NCI-H1092 treated with DMSO at 0.1 percent for 48 hours (cell line): ENCODE measurements at places on chromosomes 13 and 19.

GRCh38 chr19:41638641-41639081, 11.8 kb upstream of the CEACAM4 start:
- DNase-seq, result no peak

DNA sequence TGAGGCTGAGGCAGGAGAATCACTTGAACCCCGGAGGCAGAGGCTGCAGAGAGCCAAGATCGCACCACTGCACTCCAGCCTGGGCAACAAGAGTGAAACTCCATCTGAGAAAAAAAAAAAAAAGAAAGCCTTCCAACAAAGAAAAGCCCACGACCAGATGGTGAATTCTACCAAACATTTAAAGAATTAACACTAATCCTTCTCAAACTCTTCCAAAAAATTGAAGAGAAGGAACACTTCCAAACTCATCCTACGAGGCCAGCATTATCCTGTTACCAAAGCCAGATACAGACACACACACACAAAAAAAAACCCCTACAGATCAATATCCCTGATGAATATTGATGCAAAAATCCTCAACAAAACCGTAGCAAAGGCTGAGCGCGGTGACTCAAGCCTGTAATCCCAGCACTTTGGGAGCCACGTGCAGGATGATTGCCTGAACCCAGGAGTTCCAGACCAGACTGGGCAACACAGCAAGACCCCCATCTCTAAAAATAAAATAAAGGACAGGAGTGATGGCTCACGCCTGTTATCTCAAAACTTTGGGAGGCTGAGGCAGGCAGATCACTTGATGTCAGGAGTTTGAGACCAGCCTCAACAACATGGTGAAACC, 6.2 kb upstream of the EVI5L start:
- no peak for DNase-seq

DNA sequence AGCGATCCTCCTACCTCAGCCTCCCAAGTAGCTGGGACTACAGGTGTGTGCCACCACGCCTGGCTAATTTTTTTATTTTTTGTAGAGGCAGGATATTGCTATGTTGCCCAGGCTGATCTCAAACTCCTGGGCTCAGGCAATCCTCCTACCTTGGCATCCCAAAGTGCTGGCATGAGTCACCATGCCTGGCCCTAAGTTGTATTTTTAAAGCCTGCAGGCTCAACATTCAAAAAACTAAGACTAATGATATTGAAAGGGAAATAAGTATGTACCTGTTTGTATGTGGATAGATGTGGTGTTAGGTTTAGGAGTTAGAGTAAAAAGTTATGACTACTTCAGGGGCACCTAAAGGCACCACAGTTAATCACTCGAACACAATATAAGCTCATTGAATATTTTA, 5.4 kb upstream of the IPO5 start:
- DNase-seq, result no peak

DNA sequence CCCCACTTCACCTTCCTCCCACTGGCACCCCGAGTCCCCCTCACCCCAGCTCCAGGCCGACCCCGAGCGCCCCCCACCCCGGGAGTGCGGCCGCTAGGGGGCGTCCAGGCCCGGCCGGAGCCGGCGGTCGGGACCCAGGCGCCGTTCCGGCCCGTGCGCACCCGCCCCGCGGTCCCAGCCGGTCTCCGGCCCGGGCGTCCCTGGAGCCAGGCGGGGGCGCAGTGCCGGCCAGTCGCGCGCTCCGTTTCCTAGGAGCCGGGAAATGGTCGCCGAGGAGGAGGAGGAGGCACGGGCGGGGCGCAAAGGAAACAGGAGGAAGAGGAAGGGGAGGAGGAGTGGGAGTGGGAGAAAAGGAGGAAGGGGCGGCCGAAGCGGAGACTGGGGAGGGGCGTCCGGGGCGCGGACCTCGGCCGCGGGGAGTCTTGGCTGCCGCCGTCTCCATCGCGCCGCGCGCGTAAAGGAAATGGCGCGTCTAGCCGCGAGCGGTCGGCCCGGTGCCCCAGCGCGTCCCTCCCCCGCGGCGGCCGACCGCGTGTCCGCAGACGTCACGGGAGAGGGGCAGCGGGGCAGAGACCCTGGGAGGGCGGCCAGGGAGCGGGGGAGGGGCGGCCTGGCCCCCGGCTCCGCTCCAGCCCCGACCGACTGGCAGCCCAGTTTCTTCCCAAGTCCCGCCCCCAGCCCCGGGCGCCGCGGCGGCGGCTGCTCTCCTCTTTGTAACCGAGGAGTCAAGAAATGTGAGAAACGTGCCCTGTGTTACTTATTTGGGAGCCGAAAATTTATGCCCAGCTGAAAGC, 1.1 kb upstream of the KCTD15 start:
- DNase-seq, result peak; percentile 78

DNA sequence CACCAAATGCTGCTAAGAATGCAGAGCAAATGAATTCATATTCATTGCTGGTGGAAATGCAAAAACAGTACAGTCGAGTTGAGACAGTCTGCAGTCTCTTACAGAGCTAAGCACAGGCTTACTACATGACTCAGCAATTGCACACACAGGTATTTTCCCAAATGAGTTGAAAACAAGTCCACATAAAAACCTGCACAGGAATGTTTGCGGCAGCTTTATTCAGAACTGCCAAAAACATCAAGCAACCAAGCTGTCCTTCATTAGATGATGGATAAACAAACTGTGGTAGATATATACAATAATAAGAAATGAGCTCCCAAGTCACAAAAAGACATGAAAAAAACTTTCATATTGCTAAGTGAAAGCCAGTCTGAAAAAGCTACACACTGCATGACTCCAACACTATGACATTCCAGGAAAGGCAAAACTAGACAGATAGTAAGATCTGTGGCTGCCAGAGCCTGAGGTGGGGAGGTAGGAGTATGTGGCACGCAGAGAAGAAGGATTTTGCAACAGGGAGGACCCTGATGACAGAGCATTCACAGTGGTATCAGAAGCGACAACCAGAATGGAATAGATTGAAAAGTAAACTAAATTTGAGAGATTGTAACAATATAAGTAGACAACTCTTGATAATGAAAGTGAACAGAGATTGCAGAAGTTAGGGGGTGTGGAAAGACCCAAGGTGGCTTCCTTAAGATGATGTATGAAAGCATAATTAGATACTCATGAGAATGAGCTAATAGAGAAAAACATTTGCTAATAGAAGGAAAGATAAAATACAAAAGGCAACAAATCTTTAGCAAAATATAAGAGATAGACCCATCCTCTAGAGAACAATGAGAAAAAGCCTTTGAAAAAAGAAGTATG, 52.7 kb downstream of the TSC22D1 start:
- DNase-seq, result no peak

- DNase-seq, result no peak
Measured at GRCh38 chr13:21231426-21231940, 55.0 kb downstream of the MRPL57 start.

- no peak for DNase-seq
Measured at GRCh38 chr13:61187471-61187870, 228.2 kb downstream of the PCDH20 start.

DNA sequence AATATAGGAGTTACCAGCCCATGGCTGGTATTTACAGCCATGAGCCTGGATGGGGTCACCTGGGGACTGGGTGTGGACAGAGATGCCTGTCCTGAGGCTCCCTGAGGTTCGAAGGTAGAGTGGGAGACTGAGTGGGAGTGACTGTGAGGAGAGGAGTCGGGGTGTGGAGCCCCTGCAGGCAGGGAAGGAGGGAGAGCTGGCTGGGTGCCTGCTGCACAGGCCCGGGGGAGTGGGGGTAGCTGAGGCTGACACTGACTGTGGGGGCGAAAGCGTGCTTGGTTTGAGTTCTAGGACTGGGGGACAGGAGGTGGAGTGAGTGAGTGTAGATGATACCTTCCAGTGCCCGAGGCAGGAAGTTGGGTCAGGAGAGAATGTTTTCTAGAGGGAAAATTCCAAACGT, 7.1 kb downstream of the RAB11B start:
- DNase-seq, result no peak

- no peak for DNase-seq
Measured at GRCh38 chr19:31386806-31387205, 37.6 kb upstream of the TSHZ3 start.

DNA sequence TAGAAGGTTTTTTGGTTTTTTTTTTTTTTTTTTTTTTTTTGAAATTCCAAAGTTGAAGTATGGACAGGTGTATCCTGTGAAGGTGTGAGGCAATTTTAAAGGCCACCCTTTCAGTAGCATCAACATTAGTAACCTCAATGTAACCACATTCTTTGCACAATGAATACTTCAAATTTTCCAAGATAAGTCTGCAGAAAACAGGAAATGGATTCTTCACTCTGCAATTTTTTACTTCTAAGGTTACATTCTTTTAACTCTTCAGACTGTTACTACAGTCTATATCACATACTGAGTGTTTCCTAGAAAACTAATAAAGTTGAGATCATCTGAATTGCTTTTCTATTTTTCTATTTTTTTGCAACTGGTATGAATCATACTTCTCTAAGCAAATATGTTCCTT, 569.0 kb upstream of the GPC6 start:
- no peak for DNase-seq
